Activated B cell treated with CpG ODN at 0.5 μM for 24 hours (primary cell): ENCODE measurements at places on chromosomes 5 and 9.

GRCh38 chr5:122081541-122081940, 3.5 kb upstream of the LOX start:
- no peak overlapping the region for H3K27ac ChIP-seq
- no peak for DNase-seq
- no peaks in the 10 kb centered on the region for H3K36me3 ChIP-seq
- no peak overlapping the region for H3K4me3 ChIP-seq
- peaks cover 15% of the 10 kb centered on the region for H3K4me1 ChIP-seq
- H3K27me3 ChIP-seq, result peaks cover 39% of the 10 kb centered on the region

DNA sequence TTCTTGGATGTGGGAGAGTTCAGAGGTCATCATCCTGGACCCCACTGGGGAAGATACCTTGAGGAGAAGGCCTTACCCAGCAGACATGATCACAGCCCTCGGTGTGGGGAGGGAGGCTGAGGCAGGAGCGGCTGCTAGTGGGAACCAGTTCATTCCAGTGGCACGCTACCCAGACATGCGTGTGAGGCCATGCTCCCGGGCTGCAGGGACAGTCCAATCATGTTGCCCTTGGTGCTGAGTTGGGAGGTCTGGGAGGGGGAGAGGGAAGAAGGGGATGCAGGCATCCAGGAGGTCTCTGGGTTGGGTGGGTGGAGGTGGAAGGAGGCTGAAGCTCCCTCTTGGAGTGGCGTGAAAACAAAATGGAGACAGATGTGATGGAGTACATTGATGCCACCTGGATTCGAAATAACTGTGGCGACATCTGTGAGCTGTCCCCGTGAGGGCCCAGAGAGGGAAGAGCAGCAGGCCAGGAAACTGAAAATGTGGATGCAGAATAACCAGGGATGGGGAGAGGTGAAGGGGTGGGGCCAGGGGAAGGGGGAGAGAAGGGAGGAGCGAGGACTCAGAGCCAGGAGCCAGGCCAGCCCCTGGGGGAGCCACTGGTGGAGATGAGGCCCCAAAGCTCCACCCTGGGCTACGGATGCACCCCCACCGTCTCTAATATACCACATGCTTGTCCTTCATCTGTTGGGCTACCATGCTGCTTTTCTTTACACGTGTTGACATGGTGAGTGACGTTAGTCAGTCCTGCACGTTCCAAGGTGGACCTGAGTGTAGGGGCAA, 16.2 kb downstream of the NDUFS6 start:
- H3K36me3 ChIP-seq, result peaks cover 93% of the 10 kb centered on the region
- H3K27me3 ChIP-seq, result no peaks in the 10 kb centered on the region
- no peak overlapping the region for H3K4me3 ChIP-seq
- peaks cover 5% of the 10 kb centered on the region for H3K4me1 ChIP-seq

DNA sequence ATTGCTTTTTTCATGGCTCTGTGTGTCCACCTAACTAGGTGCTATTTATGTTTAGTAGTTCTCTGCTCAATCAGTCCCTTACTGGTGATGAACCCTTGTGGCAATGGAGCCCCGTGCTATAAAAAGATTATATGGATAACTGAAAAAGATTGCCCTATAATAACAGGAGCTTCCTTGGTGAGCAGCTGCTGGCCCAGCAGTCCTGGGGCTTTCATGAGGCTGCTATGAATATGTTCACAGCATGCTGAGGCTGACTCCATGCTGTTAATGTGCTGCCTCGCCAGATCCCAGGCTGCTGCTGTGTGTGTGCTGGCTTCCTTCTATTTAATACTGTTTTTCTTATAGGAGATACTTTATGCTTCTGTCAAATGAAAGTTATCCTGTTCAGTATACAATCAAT, 357.5 kb downstream of the TAF11L14 start:
- no peak overlapping the region for H3K4me3 ChIP-seq
- H3K4me1 ChIP-seq, result no peaks in the 10 kb centered on the region
- H3K27me3 ChIP-seq, result no peaks in the 10 kb centered on the region
- H3K36me3 ChIP-seq, result no peaks in the 10 kb centered on the region
- no peak overlapping the region for H3K27ac ChIP-seq

DNA sequence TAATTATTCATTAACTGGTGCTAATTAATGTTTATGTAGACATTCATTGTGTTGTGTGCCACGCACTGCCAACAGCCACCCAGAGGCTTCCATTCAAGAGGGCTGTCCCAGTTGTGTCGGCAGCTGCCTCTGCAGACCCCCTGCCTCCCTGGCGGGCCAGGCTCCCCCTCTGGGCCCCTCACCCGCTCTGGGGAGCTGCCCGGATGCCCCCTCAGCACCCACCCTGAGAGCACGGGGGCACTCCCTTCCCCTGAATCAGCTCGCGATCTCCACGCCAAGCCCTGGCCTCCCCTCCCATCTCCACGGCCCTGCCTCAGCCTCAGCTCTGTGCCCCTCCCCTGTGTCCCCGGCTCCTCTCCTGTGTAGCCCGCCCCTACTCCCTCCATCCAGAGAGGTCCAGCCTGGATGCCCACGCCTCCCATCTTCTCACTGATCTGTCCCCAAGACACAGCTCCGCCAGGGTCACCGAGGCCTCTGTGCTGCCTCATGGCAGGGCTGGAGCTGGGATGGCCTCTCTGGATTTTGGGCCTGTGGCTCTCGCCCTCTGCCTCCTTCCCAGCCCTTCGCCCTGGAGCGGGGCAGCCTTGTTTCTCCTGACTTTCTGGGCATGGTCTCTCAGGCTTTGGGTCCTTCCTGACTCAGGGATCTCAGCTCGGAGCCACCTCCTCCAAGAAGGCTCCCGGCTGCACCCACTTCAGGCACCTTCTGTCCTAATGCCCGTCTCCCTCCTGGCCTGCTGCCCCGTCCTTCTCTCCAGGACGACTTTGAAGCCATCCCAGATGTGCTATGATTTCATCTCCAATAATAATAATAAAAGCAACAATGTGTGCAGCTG, 16.0 kb upstream of the SLC9A3 start:
- H3K4me1 ChIP-seq, result peaks cover 29% of the 10 kb centered on the region
- peaks cover 31% of the 10 kb centered on the region for H3K27me3 ChIP-seq

DNA sequence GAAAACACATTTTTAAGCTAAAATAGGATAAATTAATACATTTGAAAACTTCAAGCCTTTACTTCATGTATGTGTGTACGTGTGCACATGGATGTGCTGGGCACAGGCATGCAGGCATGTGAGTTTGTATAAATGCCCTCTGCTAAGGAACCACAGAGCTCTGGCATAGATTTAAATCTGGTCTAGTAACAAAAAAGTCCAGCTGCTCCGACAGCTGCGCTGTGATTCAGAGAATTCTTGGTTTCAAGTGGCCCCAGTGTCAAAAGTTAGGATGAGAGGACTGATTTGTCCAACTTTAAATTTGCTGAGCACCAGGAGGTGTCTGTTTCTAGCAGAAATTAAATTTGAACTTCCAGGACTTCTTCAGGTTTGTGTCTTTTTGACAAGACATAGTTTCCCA, 203.7 kb upstream of the TUT7 start:
- H3K4me3 ChIP-seq, result no peak overlapping the region
- H3K36me3 ChIP-seq, result no peaks in the 10 kb centered on the region
- peaks cover 6% of the 10 kb centered on the region for H3K27me3 ChIP-seq
- no peak overlapping the region for H3K27ac ChIP-seq

GRCh38 chr5:1761453-1761755, 38.2 kb downstream of the MRPL36 start:
- no peaks in the 10 kb centered on the region for H3K4me1 ChIP-seq
- H3K27me3 ChIP-seq, result peaks cover 27% of the 10 kb centered on the region
- DNase-seq, result no peak
- H3K27ac ChIP-seq, result no peak overlapping the region
- H3K36me3 ChIP-seq, result no peaks in the 10 kb centered on the region
- no peak overlapping the region for H3K4me3 ChIP-seq

GRCh38 chr9:137592767-137593166, 2.5 kb upstream of the ZMYND19 start:
- DNase-seq, result no peak
- peaks cover 6% of the 10 kb centered on the region for H3K4me1 ChIP-seq
- H3K36me3 ChIP-seq, result peaks cover 9% of the 10 kb centered on the region
- no peak overlapping the region for H3K27ac ChIP-seq

- no peak overlapping the region for H3K4me3 ChIP-seq
- no peak for DNase-seq
- H3K27me3 ChIP-seq, result no peaks in the 10 kb centered on the region
- no peak overlapping the region for H3K27ac ChIP-seq
Measured at GRCh38 chr5:95043234-95043633, 241.7 kb downstream of the MCTP1 start.

GRCh38 chr9:89349607-89350006, 31.3 kb downstream of the SECISBP2 start:
- H3K27me3 ChIP-seq, result no peaks in the 10 kb centered on the region
- H3K4me1 ChIP-seq, result peaks cover 10% of the 10 kb centered on the region
- no peak for DNase-seq

GRCh38 chr5:112594095-112594850, 143.4 kb upstream of the APC start:
- peaks cover 2% of the 10 kb centered on the region for H3K27me3 ChIP-seq
- peaks cover 35% of the 10 kb centered on the region for H3K4me1 ChIP-seq
- no peaks in the 10 kb centered on the region for H3K36me3 ChIP-seq
- no peak for DNase-seq

GRCh38 chr5:91538179-91538578, 155.1 kb upstream of the ARRDC3 start:
- H3K27me3 ChIP-seq, result no peaks in the 10 kb centered on the region
- no peak overlapping the region for H3K4me3 ChIP-seq
- no peak for DNase-seq
- H3K36me3 ChIP-seq, result no peaks in the 10 kb centered on the region
- H3K27ac ChIP-seq, result no peak overlapping the region

DNA sequence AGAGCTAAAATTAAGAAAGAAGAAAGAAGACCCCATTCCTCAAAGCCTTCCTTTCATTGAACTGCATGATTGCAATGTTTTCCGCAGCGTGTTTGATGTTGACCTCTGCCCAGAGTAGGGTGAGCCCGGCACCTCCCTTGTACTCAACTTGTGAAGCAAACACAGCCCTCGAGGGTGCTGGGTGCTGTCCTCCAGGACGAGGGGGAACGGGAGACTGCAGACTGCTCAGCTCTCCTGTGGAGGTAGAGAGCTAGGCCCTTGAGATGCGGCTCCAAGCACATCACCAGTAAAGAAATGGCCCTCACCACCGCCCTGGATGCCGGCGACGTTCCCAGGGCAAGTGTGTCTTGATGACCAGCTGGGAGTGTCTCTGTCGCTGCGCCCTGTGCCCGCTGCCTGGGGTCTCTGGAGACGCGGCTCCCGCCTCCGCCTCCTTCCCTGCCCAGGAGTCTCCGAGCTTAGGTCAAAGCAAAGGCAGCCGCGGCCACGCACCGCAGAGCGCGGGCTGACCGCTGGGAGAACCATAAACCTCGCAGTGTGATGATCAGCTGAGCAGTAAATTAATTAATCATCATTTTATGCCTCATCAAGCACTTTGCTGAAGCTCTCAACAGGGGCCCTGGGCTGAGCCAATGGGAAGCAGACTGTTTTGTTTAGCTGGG, 108.7 kb downstream of the IRX2 start:
- no peaks in the 10 kb centered on the region for H3K27me3 ChIP-seq
- no peaks in the 10 kb centered on the region for H3K36me3 ChIP-seq
- DNase-seq, result no peak
- H3K27ac ChIP-seq, result no peak overlapping the region

DNA sequence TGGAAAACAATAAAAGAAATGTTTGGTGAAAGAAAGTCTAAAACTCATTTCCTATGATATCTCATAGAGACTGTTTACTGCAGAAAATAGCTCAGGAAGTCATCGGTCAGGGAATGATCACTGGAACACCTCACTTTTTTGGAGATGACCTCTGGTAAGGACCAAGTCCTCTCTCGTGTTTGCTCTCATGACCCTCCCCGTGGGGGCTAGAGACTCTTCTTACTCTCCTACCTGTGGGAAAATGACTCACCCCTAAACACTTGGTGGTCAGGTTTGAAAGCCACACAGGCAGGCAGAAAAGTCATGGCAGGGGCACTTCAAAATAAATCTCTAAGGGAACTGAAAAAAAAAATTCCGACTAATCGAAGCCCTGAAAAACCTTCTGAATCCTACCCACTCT, 48.2 kb downstream of the FAM240B start:
- no peak for DNase-seq
- H3K27me3 ChIP-seq, result peaks cover 6% of the 10 kb centered on the region
- H3K27ac ChIP-seq, result no peak overlapping the region
- no peak overlapping the region for H3K4me3 ChIP-seq
- H3K4me1 ChIP-seq, result peaks cover 4% of the 10 kb centered on the region
- H3K36me3 ChIP-seq, result no peaks in the 10 kb centered on the region

- no peaks in the 10 kb centered on the region for H3K36me3 ChIP-seq
- H3K27me3 ChIP-seq, result peaks cover 3% of the 10 kb centered on the region
- no peak overlapping the region for H3K27ac ChIP-seq
Measured at GRCh38 chr9:108235609-108236008, 620.2 kb downstream of the ACTL7B start.

DNA sequence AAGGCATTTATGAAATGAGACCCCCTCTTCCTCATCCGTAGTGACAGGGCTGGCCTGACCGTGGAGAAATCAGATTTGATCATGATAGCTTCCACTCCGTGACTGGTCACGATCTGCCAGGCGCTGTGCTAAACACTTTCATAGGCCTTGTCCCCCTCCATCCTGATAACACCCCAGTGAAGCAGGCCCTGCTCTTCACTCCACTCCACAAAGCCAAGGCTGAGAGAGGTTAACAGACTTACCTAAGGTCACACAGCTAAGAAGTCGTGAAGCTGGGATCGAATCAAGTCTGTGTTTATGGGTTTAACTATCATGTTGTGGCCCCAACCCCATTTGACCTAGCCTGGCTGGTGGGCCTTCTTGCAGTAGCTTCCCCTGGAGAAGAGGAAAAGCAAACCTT, 53.3 kb upstream of the IL17B start:
- no peak for DNase-seq
- H3K27me3 ChIP-seq, result peaks cover 9% of the 10 kb centered on the region
- H3K4me3 ChIP-seq, result no peak overlapping the region
- no peaks in the 10 kb centered on the region for H3K4me1 ChIP-seq
- H3K36me3 ChIP-seq, result no peaks in the 10 kb centered on the region

DNA sequence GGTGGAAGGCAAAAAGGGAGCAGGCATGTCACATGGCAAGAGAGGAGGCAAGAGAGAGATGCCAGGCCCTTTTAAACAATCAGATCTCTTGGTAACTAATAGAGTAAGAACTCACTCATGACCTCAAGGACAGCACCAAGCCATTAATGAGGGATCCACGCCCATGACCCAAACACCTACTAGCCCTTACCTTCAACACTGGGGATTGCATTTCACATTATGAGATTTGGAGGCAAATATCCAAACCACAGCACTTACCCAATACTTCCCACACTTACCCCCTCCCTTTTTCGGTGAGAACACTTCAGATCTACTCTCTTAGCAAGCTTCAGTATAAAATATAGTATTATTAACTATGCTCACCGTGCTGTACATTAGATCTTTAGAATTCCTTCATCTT, 41.9 kb downstream of the ZNF354A start:
- DNase-seq, result no peak
- no peaks in the 10 kb centered on the region for H3K36me3 ChIP-seq
- H3K27me3 ChIP-seq, result peaks cover 3% of the 10 kb centered on the region
- H3K4me1 ChIP-seq, result no peaks in the 10 kb centered on the region
- H3K4me3 ChIP-seq, result no peak overlapping the region

- no peak overlapping the region for H3K27ac ChIP-seq
- DNase-seq, result no peak
- H3K27me3 ChIP-seq, result no peaks in the 10 kb centered on the region
- H3K4me3 ChIP-seq, result no peak overlapping the region
- no peaks in the 10 kb centered on the region for H3K36me3 ChIP-seq
Measured at GRCh38 chr5:136816327-136816726, 451.0 kb upstream of the TRPC7 start.

GRCh38 chr5:126535856-126536545, 59.0 kb downstream of the ALDH7A1 start:
- no peak overlapping the region for H3K4me3 ChIP-seq
- peaks cover 1% of the 10 kb centered on the region for H3K27me3 ChIP-seq
- no peak for DNase-seq
- H3K36me3 ChIP-seq, result no peaks in the 10 kb centered on the region
- no peak overlapping the region for H3K27ac ChIP-seq
- H3K4me1 ChIP-seq, result no peaks in the 10 kb centered on the region
